Stimulated activated CD8-positive, alpha-beta memory T cell treated with anti-CD3 and anti-CD28 coated beads, Interleukin-4, amount 100 ng/mL, for 1 hour (primary cell): ENCODE measurements at places on chromosomes 7 and 10.

GRCh38 chr7:70557338-70557737, 574.6 kb upstream of the GALNT17 start:
- DNase-seq: no peak

- DNase-seq: no peak
Observed at GRCh38 chr10:28685717-28686116, 8.4 kb downstream of the BAMBI start.

DNA sequence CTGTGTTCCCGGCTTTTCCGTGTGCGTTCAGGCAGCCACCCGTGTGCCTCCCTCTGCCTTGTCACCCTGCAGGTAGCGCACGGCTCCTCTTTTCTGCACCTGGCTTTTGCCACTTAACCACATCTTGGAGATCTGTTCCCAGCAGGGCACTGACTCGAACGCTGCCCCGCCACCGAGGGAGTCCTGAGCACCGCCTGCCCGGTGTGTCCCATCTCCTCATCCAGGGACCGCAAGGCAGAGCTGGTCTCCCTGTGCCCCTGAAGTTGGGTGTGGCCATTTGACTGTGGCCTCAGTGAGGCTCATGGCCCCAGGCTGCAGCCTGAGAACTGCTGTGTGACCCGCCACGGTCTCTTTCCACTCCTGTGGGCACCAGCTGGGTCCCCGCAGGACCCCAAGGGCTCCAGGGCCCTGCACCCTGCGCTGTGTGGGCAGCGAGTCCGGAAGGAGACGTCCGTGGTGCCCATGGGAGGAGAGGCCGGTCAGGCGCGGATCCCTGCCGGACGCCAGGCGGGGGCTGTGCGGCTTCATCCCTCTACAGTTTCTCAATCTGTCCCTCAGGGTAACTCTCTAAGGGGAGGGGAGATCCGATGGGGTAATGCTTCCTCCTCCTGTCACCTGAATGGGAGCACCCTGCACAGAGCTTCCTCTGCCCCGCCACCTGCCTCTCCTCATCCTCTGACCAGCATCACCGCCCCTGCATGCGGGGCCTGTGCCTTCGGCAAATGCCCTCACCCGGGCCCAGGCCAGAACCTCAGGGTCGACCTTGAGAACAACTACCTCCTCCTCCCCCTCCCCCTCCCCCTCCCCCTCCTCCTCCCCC, 1.8 kb upstream of the INTS1 start:
- DNase-seq: no peak

GRCh38 chr10:69723653-69724052, 78.1 kb upstream of the COL13A1 start:
- DNase-seq: no peak
